ENCODE measurements at places on chromosomes 16 and 17.

- no peak for DNase-seq
Measured at GRCh38 chr17:49386373-49386772, 24.3 kb upstream of the ZNF652 start.

DNA sequence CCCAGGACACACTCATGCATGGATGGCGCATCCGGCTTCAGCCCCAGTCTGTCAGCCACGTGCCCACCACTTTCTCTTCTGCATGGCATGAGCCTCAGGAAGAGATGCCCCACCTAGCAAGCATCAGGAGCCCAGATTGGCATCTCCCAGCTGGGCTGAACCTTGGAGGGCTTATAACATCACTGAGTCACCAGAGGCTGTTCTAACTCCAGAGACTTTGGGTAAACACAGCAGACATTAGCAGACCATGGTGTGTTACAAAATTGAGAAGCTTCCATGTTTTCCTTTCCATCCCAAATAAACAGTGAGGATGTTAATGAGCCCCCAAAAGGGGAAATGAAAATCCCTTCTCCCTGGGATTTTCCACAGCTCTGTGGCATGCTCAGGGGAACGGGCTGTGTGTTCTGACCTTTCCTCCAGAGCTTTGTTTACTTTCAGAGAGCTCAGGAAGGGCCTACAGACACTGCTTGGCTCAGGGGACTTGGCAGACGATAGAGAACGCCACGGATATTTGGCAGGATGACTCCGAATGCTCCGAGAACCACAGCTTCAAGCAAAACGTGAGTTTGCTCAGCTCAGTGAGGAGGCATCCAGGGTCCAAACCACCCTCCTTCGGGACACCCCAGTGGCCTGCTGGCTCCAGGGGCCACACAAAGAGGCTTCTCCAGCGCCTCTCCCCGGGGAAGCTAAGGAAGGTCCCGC lies 16.5 kb downstream of the GLP2R start:
- DNase-seq: peak; percentile 17

GRCh38 chr16:8087597-8088289 lies 502.6 kb downstream of the TMEM114 start:
- DNase-seq: no peak

DNA sequence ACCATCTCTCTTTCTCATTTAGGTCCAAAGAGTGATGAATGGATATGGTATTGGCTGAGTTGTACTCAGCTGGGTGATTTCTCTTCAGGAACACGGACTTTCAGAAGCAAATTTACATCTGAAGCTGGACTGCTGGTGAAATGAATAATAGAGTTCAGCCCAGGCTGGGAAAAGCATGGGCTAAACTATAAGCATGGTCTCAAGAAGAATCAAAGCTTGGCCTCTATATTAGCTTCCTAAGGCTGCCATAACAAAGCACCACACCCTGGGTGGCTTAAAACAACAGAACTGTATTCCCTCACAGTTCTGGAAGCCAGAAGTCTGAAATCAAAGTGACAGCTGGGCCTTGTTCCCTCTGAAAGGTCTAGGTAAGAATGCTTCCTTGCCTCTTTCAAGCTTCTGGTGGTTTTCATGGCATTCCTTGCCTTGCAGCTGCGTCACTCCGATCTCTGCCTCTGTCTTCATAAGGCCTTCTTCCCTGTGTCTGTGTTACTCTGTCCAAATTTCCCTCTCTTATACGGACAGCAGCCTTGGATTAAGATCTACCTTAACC lies 89.8 kb upstream of the CES5A start:
- DNase-seq: no peak

GRCh38 chr16:88856122-88856827 lies 472 bp downstream of the GALNS start:
- no peak for DNase-seq

DNA sequence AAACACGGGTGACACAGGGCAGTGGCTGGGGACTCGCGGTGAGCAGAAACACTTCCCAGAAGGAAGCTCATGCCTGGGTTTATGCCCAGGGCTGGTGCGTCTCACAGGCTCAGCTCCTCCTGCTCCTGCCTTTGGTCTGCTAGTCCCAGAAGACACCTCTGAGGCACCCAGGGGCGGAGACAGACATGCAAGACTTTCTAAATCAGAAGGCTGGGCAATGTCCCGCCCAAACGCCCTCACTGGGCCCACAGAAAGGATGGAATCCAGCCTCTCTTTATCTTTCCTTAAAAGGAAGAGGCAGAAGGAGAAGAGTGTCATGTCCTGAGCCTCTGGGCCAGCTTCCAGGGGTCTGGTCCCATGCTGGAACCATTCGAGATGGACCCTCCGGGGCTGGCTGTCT lies 197.7 kb upstream of the RPL38 start:
- no peak for DNase-seq

GRCh38 chr17:47713980-47714700 lies 18.9 kb upstream of the TBX21 start:
- no peak for DNase-seq

DNA sequence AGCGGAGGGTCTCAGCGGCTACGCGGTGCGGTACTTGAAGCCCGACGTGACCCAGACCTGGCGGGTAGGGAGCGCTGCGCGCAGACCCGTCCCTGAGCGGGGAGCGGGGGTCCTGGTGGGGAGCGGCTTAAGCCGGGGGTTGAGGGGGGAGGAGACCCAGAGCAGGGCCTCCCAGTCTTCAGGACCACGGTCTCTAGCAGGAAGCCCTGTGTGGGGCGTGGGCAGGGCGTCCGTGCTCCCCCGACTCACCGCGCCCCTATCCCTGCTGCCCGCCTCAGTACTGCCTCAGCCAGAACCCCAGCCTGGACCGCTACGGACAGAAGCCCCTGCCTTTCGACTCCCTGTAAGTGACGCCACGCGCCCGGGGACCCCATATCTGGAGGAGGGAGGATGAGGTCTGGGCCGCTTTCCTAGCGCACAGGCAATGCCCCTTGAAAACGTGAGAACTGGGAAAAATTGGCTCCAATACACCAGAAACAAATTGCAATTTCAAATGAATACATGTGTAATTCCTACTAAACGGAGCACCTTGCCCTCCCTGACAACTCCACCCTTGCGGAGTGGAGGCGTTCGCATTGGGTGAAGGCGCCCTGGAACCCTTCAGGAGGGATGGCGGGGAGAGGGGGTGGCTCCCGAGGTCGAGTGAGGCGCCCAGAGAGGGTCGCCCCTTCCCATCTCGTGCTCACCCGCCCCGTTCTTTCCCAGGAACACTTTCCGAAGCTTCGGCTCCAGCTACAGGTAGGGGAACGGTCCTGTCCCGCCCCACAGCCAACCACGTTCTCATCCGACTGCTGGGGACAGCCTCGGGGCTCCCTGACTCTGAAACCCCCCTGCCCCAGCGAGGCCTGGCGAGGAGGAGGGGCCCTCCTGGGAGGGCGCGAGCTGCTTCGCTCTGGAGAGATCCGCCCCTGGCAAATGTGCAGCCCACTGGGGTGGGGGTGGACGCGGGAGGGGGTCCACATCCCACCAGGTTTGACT lies 14.6 kb upstream of the CNGB1 start:
- no peak for DNase-seq

GRCh38 chr16:88061346-88062110 lies 110.3 kb downstream of the BANP start:
- no peak for DNase-seq

DNA sequence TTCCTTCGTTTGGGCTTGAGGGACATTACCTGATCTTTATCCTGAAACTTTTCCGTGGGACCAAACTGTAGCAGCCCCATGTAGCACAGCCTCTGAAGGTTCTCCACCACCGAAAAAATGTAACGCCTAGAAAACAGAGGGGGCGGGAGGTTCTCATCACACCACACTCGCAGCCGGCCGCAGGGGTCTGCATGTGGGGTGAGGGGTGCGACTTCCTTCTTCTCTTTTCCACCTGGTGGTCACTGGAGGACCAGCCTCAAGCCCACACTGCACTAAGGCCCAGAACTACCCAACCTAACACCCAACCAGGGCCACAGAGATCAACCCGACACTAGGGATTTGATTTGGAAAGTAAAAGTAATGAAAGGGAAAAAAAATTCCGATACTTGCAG lies 57.1 kb downstream of the GTF3C1 start:
- DNase-seq: no peak

DNA sequence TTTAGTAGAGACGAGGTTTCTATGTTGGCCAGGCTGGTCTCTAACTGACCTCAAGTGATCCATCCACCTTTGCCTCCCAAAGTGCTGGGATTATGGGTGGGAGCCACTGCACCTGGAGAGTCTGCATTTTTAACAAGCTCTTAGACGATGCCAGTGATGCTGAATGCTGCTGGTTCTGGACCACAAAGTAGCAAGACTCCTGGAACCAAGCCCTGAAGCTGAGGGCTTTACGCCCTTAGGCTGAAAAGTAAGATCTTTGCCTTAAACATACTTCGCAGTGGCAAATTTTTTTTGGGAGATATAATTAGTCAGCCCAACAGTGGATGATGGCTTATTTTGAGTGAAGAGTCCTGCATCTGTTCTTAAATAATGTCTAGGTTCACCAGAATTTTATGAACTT lies 14.0 kb downstream of the METTL9 start:
- DNase-seq: no peak

DNA sequence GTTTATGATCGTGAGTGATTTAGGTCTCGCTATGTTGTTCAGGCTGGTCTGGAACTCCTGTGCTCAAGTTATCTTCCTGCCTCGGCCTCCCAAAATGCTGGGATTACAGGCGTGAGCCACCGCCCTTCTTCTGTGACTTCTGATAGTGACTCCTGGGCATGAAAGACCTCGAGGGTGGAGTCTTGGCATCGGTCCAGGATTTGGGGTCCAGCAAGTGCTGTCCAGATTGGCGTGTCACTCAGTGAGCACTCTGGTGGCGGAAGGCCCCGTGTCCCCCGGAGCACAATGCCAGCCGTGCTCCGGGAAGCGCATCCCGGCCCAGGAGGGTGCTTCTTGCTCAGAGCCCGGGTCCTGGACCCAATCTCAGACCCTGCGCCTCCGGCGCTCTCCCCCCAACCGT lies 6.8 kb downstream of the OR1F1 start:
- no peak for DNase-seq

- peak; percentile 62 for DNase-seq
Measured at GRCh38 chr16:81885976-81886586, 107.0 kb downstream of the PLCG2 start.

GRCh38 chr16:49483251-49483650 lies 109.6 kb downstream of the C16orf78 start:
- no peak for DNase-seq

- no peak for DNase-seq
Measured at GRCh38 chr16:51987519-51987918, 559.4 kb downstream of the TOX3 start.

GRCh38 chr17:21005367-21005766 lies 37.4 kb downstream of the USP22 start:
- DNase-seq: no peak

DNA sequence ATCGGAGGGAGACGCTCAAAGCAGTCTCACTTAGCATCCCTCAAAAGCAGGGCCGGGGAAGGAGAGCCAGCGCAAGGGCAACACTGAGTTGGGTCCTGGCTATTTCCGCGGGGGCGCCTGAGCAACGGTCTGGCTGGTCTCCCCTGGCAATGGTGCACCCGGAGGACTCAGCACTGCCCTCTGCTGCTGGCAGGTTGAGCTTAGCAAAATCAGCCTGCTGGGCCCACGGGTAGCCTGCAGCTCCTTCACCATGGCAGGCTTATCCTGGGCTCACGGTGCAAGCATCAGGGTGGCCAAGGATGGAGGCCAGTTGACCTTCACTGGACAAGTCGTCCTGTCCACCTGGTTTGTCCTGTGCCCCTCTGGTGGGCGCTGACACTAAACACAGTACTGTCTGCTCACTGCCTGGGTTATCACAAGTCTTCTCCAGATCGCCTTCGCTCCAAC lies 14.4 kb upstream of the ALDH3A1 start:
- peak; percentile 81 for DNase-seq

GRCh38 chr16:22423716-22424115 lies 49.3 kb upstream of the CDR2 start:
- DNase-seq: no peak

DNA sequence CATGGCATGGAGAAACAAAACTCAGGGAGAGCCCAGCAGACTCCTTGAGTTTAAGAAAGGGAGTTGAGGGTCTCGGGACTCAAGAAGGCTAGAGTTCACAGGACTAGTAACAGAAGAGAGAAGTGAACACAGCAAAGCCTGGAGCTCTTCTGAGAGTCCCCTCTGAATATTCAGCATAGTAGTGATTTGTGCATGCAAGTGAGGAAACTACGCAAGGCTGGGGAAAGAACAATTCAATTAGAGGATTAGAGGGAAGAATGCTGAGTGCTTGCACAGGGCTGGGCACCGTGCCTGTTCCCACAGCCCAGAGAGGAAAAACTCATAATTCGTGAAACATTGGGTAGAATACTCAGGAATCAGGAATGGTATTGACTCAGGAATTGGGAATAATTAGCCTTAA lies 540.0 kb upstream of the SALL1 start:
- no peak for DNase-seq

GRCh38 chr16:6146874-6147425 lies 1049.4 kb upstream of the EEF2KMT start:
- DNase-seq: no peak

DNA sequence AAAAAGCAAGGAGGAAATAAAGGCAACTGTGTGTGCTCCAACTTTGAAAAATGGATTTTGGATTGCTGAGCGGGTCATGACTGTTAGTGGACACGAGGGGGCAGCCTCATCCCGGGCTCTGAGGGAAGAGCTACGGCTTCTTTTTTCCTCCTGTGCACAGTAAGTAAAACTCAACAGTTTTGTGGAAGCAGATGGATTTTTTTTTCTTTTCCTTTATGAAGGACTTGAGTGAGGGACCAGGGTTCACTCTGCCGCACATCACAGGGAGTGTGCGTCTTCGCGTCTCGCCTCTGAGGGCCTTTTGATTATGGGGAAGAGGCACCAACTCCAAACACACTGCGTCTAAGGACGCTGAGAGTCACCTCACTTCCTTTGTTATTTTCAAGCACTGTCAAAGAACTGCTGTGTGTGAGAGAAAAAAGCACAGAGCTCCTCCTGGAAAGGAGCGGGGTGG lies 80.3 kb upstream of the GOT2 start:
- peak; percentile 50 for DNase-seq

GRCh38 chr17:2485543-2485942 lies 26.1 kb downstream of the METTL16 start:
- DNase-seq: no peak

DNA sequence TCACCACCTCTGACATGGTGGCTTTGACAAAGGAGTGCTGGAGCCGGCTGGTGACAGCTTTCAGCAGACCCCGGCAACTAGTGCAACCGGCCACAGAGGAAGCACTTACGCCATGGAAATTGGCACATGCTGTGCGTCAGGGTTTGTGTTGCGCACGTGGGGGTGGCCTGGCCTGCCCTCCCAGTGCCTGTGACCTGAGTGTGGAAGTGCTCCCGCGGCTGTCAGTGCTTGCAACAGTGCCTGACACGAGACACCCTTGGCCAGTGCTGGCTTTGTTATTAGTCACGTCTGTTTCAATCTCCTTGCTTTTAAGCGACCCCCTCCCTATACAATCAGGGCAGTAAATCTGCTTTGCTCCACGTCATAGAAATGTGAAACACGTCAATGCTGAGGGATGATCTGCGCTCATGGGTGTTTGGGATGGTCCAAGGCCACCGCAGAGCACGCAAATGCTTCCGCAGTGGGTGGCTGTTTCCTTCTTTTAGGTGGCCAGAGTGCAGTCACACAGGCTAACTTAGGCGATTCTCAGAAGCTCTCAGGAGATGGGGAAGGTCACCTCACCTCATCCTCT lies 64.3 kb downstream of the PGS1 start:
- no peak for DNase-seq

GRCh38 chr17:48612854-48613691 lies 2.0 kb downstream of the HOXB8 start:
- DNase-seq: peak; percentile 84

- no peak for DNase-seq
Measured at GRCh38 chr17:71217769-71218168, 903.1 kb upstream of the SOX9 start.

Measured in hepatic stellate cell (primary cell).